ENCODE measurements at places on chromosomes 3 and 15.

- DNase-seq: no peak
Measured at GRCh38 chr3:115800489-115801075, 177.3 kb downstream of the GAP43 start.

DNA sequence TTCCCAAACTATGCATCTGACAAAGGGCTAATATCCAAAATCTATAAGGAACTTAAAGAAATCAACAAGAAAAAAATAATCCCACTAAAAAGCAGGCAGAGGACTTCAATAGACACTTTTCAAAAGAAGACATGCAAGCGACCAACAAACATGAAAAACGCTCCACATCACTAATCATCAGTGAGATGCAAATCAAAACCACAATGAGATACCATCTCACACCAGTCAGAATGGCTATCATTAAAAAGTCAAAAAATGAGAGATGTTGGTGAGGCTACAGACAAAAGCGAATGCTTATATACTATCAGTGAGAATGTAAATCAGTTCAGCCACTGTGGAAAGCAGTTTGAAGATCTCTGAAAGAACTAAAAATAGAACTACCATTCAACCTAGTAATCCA lies 20.2 kb downstream of the CFAP44 start:
- no peak for DNase-seq

DNA sequence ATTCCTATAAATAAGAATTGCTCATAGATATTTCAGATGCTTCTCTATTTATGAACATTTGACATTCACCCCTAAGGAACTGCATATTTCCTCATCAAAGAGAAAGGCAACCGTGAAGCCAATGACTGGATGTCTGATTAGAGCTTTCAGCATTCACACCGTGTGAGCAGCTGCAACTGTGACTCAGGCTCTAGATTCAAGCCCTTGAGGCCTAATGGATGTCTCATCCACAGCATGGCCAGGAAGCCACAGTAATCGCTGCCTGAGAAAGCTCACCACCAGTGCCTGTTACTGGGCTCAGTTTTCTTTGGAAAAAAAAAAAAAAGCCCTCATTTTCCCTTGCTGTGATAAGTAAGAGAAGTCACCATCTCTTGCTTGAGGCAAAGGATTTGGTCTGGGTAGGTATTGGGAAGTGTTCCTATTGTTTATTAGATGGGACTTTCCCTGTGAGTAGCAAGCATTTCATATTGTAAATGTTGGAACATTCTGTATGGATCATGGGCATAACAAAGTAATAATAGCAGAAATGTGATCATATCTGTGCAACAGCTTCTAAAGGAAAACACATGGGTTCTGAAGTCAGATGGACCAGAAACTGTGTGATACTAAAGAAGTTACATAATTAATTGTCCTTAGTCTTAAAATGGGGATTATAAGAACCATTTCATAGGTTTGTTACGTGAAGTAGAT lies 783.7 kb downstream of the AGBL1 start:
- DNase-seq: no peak

GRCh38 chr15:78978601-78979179 lies 33.8 kb upstream of the CTSH start:
- DNase-seq: no peak

DNA sequence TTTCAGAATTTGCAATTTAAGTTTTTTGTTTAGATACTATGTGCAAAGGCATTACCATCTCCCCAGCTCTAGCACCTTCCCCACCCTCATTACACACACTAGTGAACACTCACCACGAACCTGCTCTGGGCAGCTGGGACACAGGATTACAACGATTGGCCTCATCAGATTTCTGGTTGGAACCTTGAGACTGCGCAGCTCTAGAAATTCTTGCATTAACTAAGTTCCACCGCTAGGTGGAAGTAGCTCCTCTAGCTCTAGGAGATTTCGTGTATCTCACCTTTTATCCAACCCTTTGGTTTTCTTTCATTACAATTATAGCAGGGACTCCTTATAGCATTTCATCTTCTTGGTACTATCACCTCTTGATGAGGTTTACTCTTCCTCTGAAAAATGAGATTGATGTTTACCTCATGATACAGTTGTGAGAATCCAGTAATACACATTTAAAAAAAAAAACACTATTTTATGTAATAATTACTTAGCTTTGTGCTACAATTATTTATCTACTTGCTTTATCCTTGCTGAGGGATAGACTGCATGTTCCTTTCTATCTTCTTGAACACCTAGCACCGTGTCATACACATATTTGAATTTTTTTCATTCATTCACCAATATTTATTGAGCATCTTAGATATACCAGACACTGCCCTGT lies 28.7 kb upstream of the PLOD2 start:
- no peak for DNase-seq

Data from activated effector memory CD4-positive, alpha-beta T cell treated with anti-CD3 and anti-CD28 coated beads, Interleukin-2, amount 50 U/mL, for 16 hours (primary cell).